ENCODE measurements at places on chromosomes 11 and 22. TPM values are rescaled to one million over a fixed set of nuclear protein-coding genes. Genes with fewer than 3 reads are reported as not detected.

- no peak overlapping the region for H3K4me3 ChIP-seq
- no peak overlapping the region for H3K27ac ChIP-seq
- peaks cover 2% of the 10 kb centered on the region for H3K36me3 ChIP-seq
- no peak for DNase-seq
Observed at GRCh38 chr11:71430166-71430565, 18.0 kb downstream of the DHCR7 start.

DNA sequence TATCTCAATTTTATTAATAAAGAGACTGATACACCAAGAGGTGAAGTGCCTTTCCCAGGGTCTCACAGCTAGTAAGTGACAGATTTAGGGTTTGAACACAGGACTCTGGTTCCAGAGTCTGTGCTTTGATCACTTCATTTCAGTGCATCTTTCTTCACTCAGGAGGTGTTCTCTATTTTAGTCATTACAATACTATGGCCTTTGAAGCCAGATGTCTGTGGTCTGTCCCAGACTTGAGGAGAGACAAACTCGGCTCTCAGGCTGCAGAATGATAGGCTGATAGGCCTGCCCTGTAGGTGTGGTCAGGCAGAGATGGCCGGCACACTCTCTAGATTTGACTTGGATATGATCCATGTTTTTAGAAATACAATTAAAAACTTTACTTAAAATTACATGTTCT lies 478.5 kb upstream of the CCDC90B start:
- H3K4me3 ChIP-seq, result no peak overlapping the region
- no peak for DNase-seq
- H3K27ac ChIP-seq, result no peak overlapping the region
- no peaks in the 10 kb centered on the region for H3K36me3 ChIP-seq

C11orf16 gene
- total RNA-seq, result not detected

- no peak overlapping the region for H3K27ac ChIP-seq
- H3K4me3 ChIP-seq, result no peak overlapping the region
Observed at GRCh38 chr11:23947883-23948282, 549.0 kb upstream of the LUZP2 start.

GRCh38 chr11:32888805-32889204 lies 3.8 kb upstream of the QSER1 start:
- H3K36me3 ChIP-seq, result no peaks in the 10 kb centered on the region
- H3K27ac ChIP-seq, result no peak overlapping the region
- H3K4me3 ChIP-seq, result no peak overlapping the region
- no peak for DNase-seq
- peaks cover 57% of the 10 kb centered on the region for H3K27me3 ChIP-seq

- peaks cover 13% of the 10 kb centered on the region for H3K27me3 ChIP-seq
- no peaks in the 10 kb centered on the region for H3K4me1 ChIP-seq
- no peaks in the 10 kb centered on the region for H3K36me3 ChIP-seq
- no peak for DNase-seq
Observed at GRCh38 chr22:39646398-39647063, 76.0 kb downstream of the CACNA1I start.

DNA sequence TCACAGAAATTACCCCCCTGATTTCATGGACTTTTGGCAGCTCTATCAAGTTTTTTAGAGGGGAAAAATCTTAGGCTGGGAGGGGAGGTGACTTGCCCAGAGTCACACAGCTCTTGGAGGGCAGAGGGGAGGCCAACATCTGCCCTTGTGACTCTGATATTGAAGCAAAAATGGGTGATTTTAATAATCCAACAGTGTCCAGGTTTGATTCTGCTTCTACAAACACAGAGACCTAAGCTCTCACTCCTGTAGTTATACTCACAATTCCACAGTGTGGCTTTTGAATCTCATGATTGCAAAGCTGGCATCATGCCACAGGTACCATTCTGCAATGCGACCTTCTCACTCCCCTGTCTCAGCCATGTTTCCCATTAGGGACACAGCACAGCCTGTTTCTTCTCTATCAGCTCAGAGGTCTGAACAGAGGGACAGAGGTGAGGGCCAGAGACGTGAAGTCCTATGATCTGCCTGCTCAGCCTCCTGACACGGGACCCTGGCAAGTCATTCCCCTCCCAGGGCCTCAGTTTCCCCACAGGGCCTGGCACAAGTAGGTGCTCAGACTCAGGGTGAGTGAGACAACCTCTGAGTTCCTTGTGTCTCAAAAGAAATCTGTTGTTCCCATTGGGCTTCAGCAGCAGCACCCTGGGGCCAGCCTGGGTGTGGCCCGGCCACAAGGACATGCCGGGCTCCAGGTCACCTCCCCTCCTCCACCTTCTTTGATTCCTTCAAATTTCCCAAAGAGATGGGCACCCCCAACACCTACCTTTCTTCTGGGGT lies 766 bp downstream of the APOL2 start:
- H3K27me3 ChIP-seq, result no peaks in the 10 kb centered on the region
- no peak for DNase-seq
- peak overlapping the region; percentile 95 for H3K27ac ChIP-seq
- H3K4me3 ChIP-seq, result peak overlapping the region; percentile 92
- H3K4me1 ChIP-seq, result peaks cover 32% of the 10 kb centered on the region

- peak; percentile 8 for DNase-seq
- H3K36me3 ChIP-seq, result peaks cover 3% of the 10 kb centered on the region
- H3K27me3 ChIP-seq, result no peaks in the 10 kb centered on the region
- H3K4me3 ChIP-seq, result no peak overlapping the region
- peaks cover 21% of the 10 kb centered on the region for H3K4me1 ChIP-seq
Observed at GRCh38 chr11:2779981-2780849, 80.4 kb upstream of the KCNQ1OT1 start.

SCGB2A2 gene
- not detected for total RNA-seq

GRCh38 chr11:85965202-85965601 lies 103.7 kb downstream of the PICALM start:
- no peak overlapping the region for H3K27ac ChIP-seq
- DNase-seq, result no peak
- peaks cover 2% of the 10 kb centered on the region for H3K4me1 ChIP-seq
- no peak overlapping the region for H3K4me3 ChIP-seq
- H3K27me3 ChIP-seq, result no peaks in the 10 kb centered on the region

GRCh38 chr11:112024773-112025678 lies at the start of gene DLAT:
DLAT (plus strand) TSS chr11:112025408; CDS start chr11:112025473, 65 bp downstream.
- H3K4me1 ChIP-seq, result peaks cover 26% of the 10 kb centered on the region
- peaks cover 14% of the 10 kb centered on the region for H3K27me3 ChIP-seq
- peaks cover 16% of the 10 kb centered on the region for H3K36me3 ChIP-seq
- peak; percentile 84 for DNase-seq
- H3K27ac ChIP-seq, result peak within 1 kb of the TSS; percentile 99
- H3K4me3 ChIP-seq, result peak within 1 kb of the TSS; percentile 95

DNA sequence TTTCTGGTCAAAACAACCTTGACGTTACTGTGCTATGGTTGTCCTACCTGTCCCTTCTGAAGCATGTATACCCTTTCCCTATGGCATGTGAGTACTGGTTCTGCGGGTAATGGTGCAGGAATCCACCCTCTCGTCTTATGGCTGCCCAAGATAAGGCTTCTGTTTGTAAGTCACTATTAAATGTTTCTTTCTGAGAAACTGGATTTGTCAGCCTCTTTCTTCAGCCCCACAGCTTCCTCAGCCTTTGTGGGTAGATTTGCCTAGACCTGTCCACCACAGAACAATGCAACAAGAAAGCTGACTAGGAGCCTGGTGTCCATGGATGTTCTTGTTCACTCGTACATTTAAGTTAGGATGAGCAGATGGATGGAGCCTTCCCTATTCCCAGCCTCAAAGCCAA lies 14.4 kb downstream of the MMP7 start:
- H3K36me3 ChIP-seq, result no peaks in the 10 kb centered on the region
- H3K27me3 ChIP-seq, result no peaks in the 10 kb centered on the region
- no peaks in the 10 kb centered on the region for H3K4me1 ChIP-seq
- no peak overlapping the region for H3K4me3 ChIP-seq
- no peak overlapping the region for H3K27ac ChIP-seq

DNA sequence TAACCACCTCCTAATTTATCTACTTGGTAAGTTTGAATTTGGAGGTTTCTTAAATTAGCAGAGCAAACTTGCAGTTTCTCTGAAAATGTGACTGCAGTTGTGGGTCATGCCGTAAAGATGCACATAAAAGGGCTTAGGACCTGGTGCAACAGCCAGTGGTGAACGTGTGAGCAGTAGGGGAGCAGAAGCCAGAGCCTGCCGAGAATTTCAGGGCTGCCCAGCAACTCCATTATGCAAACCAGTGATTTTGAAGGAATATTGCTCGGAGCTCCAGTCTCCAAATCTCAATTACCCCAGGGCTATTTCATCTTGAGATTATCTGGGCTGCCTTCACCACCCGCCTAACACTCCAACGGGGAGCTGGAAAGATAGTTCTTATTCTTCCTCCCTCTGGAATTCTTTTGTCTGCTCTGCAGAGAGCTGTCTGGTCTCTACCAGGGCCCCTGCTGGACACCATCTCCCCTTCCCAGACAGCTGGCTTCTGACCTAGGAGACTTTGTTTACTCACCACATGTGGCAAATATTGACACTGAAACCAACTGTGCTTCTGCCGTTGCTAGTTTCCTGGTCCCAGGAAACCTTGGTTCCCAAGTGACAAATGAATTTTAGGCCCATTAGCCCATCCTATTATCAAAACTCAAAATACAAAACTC lies 93.9 kb downstream of the DSCAML1 start:
- peaks cover 26% of the 10 kb centered on the region for H3K27me3 ChIP-seq
- no peak for DNase-seq
- no peaks in the 10 kb centered on the region for H3K36me3 ChIP-seq
- H3K4me3 ChIP-seq, result no peak overlapping the region
- H3K4me1 ChIP-seq, result peaks cover 42% of the 10 kb centered on the region

GRCh38 chr22:24502541-24502940 lies 7.4 kb downstream of the UPB1 start:
- DNase-seq, result no peak
- H3K27ac ChIP-seq, result no peak overlapping the region
- no peaks in the 10 kb centered on the region for H3K36me3 ChIP-seq
- H3K4me3 ChIP-seq, result no peak overlapping the region
- H3K27me3 ChIP-seq, result peaks cover 41% of the 10 kb centered on the region

DNA sequence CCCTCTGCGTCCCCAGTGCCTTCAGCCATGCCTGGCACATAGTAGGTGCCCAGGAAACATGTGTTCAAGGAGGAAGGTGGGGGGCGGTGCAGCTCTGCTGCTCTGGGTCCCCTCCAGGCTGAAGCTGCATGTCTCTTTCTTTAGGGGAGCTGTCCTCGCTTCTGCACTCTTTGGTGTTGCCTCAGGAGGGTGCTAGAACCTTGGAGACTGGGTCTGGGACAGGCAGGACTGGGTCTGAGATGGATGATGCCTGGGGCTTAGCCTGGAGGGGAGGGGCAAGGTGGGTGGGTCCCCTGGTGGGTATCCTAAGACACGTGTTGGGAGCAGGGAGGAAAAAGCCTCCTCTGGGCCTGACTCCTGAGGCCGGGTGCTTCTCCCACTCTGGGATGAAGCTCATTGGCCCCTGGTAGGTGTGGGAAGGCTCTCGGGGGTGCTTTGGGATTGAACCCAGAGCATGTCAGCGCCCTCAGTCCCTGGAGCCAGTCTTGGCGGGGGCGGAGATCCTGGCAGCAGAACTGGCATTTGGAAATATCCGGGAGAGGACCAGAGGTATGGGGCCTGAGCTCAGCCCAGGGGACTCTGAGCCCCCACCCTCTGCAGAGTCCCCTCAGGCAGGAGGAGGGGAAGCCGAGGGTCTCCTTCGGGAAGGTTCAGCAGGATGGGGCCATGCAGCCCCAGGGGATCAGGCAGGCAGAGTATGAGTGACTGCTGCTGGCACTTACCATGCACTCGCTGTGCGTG lies 6.7 kb upstream of the GSTP1 start:
- no peak overlapping the region for H3K4me3 ChIP-seq
- H3K36me3 ChIP-seq, result no peaks in the 10 kb centered on the region
- no peak overlapping the region for H3K27ac ChIP-seq
- H3K4me1 ChIP-seq, result peaks cover 40% of the 10 kb centered on the region
- no peak for DNase-seq
- H3K27me3 ChIP-seq, result peaks cover 4% of the 10 kb centered on the region

- no peaks in the 10 kb centered on the region for H3K27me3 ChIP-seq
- H3K4me3 ChIP-seq, result no peak overlapping the region
- H3K4me1 ChIP-seq, result peaks cover 11% of the 10 kb centered on the region
- no peak for DNase-seq
- H3K27ac ChIP-seq, result no peak overlapping the region
Observed at GRCh38 chr11:18522388-18522787, 4.4 kb downstream of the TSG101 start.

GRCh38 chr11:102614485-102614884 lies 10.6 kb downstream of the MMP20 start:
- H3K4me3 ChIP-seq, result no peak overlapping the region
- H3K4me1 ChIP-seq, result peaks cover 13% of the 10 kb centered on the region
- no peak overlapping the region for H3K27ac ChIP-seq
- no peaks in the 10 kb centered on the region for H3K27me3 ChIP-seq

DNA sequence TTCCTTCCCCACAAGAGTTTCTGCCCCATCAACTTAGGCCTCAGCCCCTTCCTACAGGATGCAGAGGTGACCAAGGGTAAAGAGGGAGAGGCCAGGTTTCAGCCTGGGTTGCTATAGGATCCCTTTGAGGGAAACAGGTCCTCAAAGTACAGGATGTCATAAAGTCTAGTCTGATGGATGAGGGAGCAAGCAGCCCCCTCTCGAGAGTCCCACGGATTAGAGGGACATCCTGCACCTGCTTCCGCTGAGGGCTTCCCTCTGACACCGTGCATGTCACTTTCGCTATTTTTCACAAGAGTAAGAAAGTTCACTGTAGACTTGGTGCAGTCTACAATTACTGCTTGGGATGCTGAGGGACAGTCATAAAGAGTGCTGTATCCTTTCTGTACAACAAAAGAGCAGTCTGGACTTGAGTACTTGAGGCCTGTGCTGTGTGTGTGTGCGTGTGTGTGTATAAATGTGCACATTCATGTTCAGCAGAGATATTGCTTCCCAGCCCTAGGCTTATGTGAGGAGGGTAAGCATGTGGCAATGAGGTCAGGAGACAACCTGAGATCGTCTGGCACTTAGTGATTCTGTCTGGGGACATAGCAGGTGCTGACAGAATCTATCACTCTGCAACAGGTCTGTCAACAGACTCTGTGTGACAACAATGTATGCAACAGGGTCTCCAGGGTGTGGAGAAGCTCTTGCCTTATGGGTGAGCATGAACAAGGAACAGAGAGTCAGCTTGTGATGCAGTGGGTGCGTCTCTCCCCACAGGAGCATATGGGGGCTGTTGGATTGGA lies 18.0 kb upstream of the CHST1 start:
- no peaks in the 10 kb centered on the region for H3K36me3 ChIP-seq
- no peak overlapping the region for H3K4me3 ChIP-seq
- no peaks in the 10 kb centered on the region for H3K4me1 ChIP-seq
- peaks cover 38% of the 10 kb centered on the region for H3K27me3 ChIP-seq

GRCh38 chr11:12120031-12121008 lies 9.9 kb downstream of the MICAL2 start:
- peaks cover 10% of the 10 kb centered on the region for H3K27me3 ChIP-seq
- H3K4me1 ChIP-seq, result peaks cover 8% of the 10 kb centered on the region
- H3K4me3 ChIP-seq, result no peak overlapping the region
- no peak for DNase-seq
- H3K27ac ChIP-seq, result no peak overlapping the region

Measured in progenitor cell of endocrine pancreas (in vitro differentiated cells).